Neuronal stem cell (in vitro differentiated cells): ENCODE measurements at places on chromosomes 16 and 17.

DNA sequence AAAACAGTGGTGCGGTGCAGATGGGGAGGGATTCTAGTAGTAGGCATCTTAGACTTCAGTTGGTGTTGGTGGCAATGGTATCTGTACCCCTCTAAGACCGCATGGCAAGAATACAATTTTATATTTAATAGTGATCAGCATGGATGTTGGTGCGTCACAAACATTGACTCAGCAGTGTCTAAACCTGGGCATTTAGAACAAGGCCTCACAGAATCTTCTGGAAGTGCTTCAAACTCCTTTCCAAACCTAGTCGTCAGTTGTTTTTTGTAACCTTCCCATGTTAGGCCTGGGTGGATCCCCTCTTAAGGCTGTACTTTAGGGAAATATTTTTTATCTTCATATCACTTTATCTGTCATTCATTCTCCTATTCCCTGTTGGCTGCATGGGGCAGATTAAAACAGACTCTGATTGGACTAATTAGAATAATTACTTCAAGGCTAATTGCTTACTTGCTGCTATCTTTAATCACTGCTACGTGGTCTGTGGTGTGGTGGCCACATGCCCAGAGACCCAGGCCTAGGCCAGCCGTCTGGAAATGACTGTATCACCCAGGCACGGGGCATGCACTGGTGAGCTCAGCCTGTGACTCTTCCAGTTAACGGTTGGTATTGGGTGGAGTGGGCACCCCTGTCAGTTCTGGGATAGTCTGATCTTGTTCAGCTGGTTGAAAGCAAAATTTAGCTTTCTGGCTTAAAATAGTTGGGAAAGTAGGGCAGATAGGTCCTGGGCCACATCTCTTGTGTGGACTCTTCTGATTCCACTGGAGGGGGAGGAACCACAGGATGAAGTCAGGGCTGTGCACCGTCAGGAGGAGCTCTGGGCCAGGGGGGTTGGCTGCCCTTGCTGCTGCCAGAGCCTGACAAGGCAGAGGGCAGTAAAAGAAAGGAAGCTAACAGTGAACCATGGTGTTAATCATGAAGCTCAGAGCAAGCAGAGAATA lies 4.5 kb downstream of the ALKBH5 start:
- DNase-seq, result no peak

DNA sequence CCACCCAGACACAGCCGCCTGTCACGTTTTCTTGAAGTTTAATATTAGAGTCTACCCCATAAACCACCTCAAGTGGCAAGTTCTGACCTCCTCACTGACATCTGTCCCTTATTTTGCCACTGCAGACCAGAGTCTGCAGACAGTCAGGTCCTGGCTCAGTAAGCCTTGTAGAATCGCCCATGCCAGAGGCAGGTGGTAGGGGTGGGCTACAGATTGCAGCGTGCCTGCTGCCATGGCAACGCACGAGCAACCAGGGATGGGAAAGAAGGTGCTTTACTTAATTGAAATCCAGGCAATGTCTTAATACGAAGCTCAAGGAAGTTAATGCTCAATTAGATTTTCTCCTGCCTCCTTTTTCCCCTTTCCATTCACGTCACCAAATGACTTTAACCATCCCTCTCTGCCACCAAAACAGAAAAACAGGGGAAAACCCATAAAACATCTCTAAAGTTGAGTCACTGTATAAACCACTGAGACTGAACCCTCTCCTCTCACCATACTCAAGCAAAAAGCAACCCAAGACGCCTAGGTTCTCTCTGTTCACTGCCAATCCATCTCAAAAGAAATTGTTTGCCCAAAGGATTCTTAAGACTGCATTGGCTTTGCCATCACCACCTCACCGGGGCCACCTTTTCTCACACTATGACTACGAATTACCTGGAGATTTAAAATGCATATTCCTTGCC lies 228.8 kb downstream of the SLC39A11 start:
- DNase-seq, result no peak

DNA sequence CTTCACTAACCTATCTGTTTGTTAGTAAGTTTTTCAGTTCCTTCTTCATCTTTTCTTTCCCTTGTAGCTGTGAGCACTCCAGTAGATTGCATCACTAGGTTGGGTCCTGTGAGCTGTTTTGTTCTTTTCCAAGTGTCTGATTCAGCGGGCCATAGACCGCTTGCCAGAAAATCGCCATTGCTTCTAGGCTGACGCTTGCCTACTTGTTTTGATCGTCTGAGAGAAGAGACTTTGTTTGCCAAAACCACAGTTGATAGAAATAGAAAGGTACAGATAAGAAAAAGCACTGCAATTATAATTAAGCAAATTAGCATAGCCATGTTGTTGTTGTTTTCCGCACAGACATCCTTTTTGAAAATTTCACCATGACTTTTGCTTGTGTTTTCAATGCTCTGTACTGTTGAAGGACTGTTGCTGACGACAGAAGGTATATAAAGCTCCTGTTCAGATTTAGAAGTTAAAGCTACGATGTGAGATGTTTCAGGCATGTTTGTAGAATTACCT lies 3.1 kb downstream of the EVI2A start:
- no peak for DNase-seq

DNA sequence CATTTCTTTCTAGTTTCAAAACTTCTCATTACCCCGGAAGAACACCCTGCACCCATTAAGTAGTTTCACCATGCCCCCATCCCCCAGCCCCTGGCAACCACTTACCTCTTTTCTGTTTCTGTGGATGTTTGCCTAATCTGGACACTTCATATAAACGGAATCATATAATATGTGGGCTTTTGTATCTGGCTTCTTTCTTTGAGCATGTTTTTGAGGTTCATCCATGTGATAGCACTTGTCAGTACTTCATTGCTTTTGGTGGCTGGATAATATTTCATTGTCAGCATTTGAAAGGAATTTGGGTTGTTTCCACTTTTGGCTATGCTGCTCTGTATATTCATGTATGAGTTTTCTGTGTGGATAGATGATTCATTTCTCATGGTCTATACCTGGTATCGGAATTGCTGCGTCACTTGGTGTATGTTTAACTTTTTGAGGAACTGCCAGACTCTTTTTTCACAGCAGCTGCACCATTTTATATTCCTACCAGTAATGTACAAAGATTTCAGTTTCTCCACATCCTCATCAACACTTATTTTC lies 30.0 kb upstream of the SLC5A10 start:
- no peak for DNase-seq

- no peak for DNase-seq
Observed at GRCh38 chr17:80187515-80187941, 17.7 kb downstream of the CARD14 start.

DNA sequence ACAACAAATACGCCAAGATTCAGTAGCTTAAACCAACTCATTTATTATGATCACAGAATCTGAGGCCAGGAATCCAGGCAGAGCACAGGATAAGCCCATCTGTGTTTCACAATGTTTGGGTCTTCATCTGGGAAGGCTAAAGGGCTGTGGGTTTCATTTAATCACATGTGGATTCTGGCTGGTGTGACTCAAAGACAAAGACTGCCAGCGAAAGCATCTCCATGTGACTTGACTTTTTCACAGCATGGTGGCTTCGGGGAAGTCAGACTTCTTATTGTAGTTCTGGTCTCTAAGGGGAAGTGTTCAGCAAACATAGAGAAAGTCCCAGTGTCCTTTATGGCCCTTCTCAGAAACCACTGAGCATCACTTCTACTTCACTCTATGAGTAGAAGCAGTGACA lies 1014.4 kb upstream of the GOT2 start:
- DNase-seq, result no peak

DNA sequence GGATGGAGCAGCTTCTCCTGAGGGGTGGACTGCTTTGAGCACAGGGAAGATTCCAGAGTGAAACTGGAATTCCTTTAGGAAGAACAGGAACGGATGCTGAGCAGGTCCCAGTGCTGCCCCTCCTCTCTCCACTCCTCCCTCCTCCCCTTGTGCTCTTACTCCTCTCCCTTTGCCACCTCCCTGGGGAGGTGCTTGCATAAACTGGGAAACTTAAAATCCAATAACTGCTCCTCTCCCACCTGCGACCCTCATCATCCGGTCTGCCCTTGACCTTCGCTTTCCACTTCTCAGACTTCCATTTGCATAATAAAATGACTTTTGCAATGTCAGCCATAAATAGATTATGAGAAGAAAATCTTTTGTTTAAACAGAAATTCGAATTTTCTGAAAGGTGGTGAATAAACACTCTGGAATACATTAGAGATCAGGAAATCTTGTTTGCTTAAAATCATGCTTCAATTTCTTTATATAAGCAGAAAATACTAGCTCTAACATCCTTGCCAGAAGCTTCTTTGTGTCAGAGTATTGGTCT lies 23.7 kb downstream of the HSBP1 start:
- DNase-seq, result no peak

DNA sequence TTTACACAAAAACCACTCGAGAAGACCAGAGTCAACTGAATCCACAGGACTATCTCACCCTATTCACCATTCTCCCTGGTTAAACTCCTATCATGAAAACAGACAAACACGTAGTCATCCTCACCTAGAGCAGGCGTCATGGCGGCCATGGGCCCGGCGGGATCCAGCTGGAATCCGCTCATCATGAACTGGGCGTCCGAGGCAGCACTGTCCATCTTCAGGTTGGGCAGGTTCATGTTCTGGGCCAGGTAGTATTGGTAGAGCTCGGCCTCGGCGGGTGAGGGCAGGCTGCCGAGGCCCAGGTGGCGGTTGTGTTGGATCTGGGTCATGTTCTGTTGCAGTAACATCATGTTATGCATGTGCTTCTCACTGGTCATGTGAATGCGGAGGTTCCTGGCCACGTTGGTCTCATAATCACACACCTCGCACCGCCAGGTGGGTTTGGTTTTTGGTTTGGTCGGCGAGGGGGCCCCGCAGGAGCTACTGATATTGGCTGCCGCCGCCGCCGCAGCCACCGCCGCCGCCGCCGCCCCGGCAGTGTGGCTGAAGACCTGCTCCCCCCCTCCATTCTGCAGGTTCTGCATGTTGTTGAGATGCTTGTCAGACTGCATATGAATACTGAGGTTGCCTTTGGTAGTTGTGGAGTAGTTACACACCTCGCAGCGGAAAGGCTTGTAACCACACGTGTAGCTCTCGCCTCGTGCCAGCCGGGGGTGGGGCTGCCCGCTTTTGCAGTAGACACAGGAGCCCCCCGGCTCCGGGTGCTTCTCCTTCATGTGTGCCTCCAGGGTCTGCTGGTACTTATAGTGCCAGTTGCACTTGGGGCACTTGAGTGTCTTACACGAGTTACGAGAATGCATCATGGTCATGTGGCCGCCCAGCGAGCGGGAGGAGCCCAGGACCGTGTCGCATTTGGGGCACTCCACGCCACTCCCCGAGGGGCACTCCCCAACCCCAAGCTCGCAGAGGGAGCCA lies 90.3 kb downstream of the ZFHX3 start:
- DNase-seq, result no peak

- DNase-seq, result no peak
Observed at GRCh38 chr17:66714046-66715023, 120.6 kb upstream of the CACNG5 start.

- DNase-seq, result peak; percentile 84
Observed at GRCh38 chr16:85610446-85611193, 2.5 kb upstream of the GSE1 start.

GRCh38 chr17:74478420-74479100 lies 12.1 kb downstream of the CD300A start:
- no peak for DNase-seq

DNA sequence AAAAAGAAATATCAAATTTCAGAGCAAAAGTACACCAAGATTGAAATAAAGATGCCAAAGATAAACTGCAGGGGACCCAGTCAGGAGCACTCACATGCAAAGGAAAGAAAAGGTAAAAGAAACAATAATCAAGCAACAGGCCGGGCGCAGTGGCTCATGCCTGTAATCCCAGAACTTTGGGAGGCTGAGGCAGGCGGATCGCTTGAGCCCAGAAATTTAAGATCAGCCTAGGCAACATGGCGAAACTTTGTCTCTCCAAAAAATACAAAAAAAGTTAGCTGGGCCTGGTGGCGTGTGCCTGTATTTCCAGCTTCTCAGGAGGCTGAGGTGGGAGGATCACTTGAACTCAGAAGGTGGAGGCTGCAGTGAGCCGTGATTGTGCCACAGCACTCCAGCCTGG lies 107.6 kb upstream of the SMURF2 start:
- DNase-seq, result no peak

- DNase-seq, result peak; percentile 87
Observed at GRCh38 chr16:54286366-54287130, at the start of gene IRX3. Gene IRX3 (minus strand): TSS chr16:54286787. CDS start chr16:54286050, 737 bp downstream.

DNA sequence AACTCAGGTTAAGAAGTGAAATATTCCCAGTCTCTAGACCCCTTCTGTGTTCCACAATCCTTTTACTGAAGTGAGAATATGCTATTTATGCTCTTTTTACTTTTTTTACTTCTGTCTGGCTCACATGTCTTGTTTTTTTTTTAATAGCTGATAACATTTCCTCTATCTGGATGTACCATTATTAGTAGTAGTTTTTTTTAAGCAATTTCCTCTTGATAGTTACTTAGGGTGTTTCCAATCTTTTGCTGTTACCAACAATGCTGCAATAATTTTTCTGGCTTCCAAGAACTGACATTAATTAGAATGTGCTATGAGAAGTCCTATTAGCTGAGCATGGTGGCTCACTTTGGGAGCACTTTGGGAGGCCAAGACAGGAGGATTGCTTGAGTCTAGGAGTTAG lies 32.0 kb downstream of the KSR1 start:
- no peak for DNase-seq

- DNase-seq, result no peak
Observed at GRCh38 chr17:50020841-50021599, 26.0 kb upstream of the DLX3 start.

DNA sequence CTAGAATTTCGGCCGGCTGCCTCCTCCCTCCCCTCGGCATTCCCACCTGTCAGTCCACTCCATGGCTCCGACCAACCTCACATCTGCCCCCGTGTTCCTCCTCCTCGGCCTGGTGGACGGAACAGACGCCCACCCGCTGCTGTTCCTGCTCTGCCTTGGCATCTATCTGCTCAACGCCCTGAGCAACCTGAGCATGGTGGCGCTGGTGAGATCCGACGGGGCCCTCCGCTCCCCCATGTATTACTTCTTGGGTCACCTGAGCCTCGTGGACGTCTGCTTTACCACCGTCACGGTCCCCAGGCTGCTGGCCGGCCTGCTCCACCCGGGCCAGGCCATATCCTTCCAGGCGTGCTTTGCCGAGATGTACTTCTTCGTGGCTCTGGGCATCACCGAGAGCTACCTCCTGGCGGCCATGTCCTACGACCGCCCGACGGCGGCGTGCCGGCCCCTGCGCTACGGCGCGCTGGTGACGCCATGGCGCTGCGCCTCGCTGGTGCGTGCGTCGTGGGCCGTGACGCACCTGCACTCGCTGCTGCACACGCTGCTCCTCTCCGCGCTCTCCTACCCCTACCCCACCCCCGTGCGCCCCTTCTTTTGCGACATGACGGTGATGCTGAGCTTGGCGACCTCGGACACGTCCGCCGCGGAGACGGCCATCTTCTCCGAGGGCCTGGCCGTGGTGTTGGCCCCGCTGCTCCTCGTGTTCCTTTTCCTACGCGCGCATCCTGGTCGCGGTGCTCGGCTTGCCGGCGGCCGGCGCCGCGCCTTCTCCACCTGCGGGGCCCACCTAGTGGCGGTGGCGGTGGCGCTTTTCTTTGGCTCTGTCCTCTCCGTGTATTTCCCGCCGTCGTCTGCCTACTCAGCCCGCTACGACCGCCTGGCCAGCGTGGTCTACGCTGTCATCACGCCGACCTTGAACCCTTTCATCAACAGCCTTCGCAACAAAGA lies at the start of gene OR3A2:
Gene OR3A2, minus strand, starts transcription at position 440 of the 948 bp plus-strand sequence.
- no peak for DNase-seq
